HL-60 (cell line): ENCODE measurements at places on chromosomes 2 and 18.

GRCh38 chr18:13613591-13614501 is 112.5 kb downstream of the FAM210A start:
- no peak for DNase-seq

- peak; percentile 45 for DNase-seq
These were observed 401.4 kb downstream of the NBAS start for GRCh38 chr2:15159751-15160177.

DNA sequence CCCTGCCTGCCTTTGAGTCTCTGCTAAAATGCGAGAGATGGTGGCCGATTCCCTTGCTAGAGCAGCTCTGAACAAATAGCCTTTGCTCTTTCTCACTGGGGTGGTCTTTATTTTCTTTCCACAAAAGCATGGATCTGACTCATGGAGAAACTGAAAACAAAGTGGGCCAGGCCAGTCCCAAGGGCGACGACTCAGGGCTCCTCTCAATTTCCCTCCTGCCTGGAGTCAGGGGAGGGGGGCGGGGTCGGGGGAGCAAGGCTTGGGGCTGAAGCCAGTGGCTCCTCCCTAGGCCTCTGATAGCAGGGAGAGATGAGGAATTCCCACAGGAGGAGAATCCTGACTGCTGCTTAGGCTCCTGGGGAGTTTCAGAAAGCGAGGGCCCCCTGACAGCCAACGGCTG is 17.1 kb upstream of the IL1R2 start:
- no peak for DNase-seq

DNA sequence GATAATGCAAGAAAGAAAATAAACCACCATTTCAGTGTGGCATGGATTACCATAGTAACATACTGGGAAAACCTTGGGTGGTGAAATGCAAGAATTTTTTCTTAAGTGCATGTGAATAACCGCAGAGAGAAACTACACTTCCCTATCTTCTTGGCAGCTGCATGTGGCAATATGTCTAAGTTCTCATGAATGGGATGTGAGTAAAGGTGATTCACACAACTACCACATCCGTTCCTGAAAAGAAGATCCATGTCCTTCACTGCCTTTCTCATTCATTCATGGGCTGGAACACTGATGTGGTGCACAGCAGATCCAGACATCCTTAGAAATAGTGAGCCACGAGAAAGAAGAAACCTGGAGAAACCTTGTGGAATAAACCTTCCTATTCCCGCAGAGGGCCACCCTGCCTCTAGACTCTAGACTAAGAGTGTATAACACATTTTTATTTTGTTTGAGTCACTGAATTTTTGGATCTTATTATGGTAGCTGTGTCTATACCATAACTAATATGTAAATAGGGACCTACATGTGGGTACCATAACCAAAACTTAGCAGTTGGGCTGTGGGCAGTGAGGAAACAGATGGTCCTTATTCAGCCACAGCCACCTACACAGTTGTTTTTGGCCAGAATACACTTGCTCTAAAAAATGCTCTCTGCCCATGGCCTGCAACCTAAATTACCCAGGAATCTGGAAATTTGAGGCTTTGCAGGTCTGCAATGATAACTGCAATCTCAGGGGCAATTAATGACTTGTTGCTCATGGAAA is 573.3 kb downstream of the LRP1B start:
- peak; percentile 78 for DNase-seq

- DNase-seq: no peak
These were observed at the start of gene CYRIA for GRCh38 chr2:16665748-16666448. CYRIA (minus strand) TSS chr2:16665834; CDS start chr2:16588119, 77,715 bp downstream.

GRCh38 chr2:126912201-126912600 is 13.5 kb downstream of the TEX51 start:
- no peak for DNase-seq
